Articular chondrocyte of knee joint (primary cell): ENCODE measurements at places on chromosomes 2 and 18. TPM values are rescaled to one million over a fixed set of nuclear protein-coding genes. Genes with fewer than 3 reads are reported as not detected.

SLC38A11 gene
- 0.26 and 0.43 TPM in 2 replicates for total RNA-seq

GPR17 gene
- total RNA-seq = not detected in 2 replicates

SKA1 gene
- 10.7 and 16.4 TPM in 2 replicates for total RNA-seq

CTDP1 gene
- 15.7 and 20.6 TPM in 2 replicates for total RNA-seq

TFCP2L1 gene
- total RNA-seq = under 0.01 and 0.13 TPM in 2 replicates

CENPA gene
- 5.2 and 7.2 TPM in 2 replicates for total RNA-seq

SCN7A gene
- total RNA-seq = not detected in 2 replicates

AGXT gene
- total RNA-seq = not detected in 2 replicates

CD28 gene
- under 0.01 TPM in 2 replicates for total RNA-seq

SERPINB12 gene
- total RNA-seq = not detected in 2 replicates
